ENCODE measurements at places on chromosomes 12 and 14.

GRCh38 chr14:36194663-36195062, 18.1 kb upstream of the PTCSC3 start:
- DNase-seq, result no peak

DNA sequence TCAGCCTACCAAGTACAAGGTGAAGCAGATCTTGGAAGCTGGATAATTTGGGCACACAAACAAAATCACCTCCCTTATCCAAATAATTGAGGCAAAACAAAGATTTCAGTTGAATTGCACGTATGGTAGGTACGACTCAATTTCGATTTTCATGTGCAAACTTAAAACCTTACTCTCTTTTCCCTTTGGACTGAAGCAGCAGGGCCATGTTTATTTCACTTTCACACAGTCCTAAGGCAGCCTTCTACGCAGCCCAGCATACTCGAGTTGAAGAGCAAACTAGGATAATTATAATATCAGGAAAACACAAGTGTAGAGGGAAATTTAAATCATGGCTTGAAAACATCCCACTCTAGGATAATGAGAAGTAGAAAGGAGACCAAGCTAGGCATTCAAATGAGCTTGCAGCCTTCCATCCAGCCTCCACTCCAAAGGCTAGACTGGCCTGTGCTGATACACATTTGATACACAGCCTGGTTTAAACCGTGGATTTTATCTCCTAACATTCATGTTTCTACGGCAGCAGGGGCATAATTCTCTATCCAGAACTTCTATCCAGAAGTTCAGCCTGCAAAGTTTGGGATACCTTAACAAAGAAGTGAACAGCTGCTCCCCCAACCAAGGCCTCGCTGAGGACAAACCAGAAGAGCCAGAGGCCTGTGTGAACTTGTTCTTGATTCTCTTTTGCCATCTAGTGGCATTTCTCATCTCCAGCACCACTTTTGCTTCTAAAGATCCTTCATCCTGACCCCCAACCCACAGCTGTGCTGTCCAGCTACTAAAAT, 2.4 kb upstream of the RNASE7 start:
- peak; percentile 13 for DNase-seq

GRCh38 chr12:99339663-99340062, 307.9 kb upstream of the GARIN6 start:
- DNase-seq, result no peak

- DNase-seq, result no peak
Measured at GRCh38 chr14:80269353-80269925, 58.1 kb upstream of the DIO2 start.

- no peak for DNase-seq
Measured at GRCh38 chr12:51832354-51833107, 16.0 kb downstream of the FIGNL2 start.

Data from immature natural killer cell (primary cell).